ENCODE measurements at places on chromosomes 2 and 18.

DNA sequence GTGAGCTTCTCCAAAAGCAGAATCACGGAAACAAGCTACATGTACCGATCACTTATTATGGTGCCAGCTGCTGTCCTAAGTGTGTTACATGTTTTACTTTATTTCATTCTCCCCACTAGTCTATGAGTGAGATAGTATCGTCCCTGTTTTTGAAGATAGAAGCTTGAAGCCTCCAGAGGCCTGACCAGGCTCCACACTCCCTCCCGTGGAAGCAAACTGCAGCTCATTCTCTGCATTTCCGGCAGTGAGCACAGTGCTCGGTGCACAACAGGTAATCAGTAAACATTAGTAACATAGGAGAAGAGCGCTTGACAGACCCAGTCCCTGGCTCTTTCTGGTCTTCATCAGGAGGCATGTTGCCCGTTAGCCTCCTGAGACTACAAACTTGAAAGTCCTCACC, 72.9 kb downstream of the ZBTB7C start:
- DNase-seq: no peak

- DNase-seq: no peak
These were observed 170.0 kb downstream of the TXNL1 start for GRCh38 chr18:56468396-56468795.

- no peak for DNase-seq
These were observed 283.5 kb upstream of the TANK start for GRCh38 chr2:160876765-160877164.

- DNase-seq: no peak
These were observed 26.1 kb downstream of the PID1 start for GRCh38 chr2:229244975-229245374.

- no peak for DNase-seq
These were observed 70.6 kb downstream of the RPE start for GRCh38 chr2:210072922-210073509.

DNA sequence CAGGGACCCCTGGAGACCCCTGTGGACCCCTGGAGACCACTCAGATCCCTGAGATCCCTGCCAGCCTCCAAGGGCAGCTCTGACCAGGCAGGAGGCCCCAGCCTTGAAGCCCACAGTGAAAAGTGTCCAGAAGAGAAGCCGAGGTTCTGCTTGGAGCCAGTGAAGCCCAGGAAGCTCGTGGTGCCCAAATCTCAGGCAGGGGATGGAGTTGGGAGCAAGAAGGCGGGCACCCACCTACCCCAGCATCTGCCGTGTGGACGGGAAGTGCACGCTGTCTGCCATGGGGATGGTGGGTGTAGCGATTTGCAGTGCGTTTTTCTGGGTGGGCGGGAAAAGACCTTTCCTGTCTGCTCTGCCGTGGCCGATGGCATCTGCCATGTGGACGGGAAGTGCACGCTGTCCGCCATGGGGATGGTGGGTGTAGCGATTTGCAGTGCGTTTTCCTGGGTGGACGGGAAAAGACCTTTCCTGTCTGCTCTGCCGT, 120.6 kb upstream of the CTDP1 start:
- no peak for DNase-seq

- DNase-seq: no peak
These were observed 19.4 kb upstream of the DSC3 start for GRCh38 chr18:31061945-31062344.

- DNase-seq: no peak
These were observed 133.8 kb downstream of the NAPG start for GRCh38 chr18:10659594-10659993.

GRCh38 chr2:17628349-17629261, 88.1 kb downstream of the VSNL1 start:
- no peak for DNase-seq

- no peak for DNase-seq
These were observed 142.9 kb downstream of the MBP start for GRCh38 chr18:76989647-76990190.

DNA sequence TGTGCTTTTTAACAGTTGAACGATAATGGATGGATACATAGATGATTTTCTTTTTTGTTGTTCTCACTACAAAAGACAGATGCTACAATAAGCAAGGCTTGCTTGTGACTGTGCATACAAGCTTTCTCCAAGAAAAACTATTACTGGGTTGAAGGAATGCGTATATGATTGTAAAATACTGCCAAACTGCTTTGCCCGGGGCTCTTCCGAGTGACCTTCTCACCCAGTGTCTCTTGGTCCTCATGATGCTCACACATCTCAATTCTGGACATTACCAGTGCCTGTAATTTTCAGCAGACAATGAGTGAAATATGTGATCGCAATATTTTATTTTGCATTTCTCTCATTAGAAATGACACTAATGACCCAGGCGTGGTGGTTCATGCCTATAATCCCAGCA, 35.9 kb downstream of the INPP5D start:
- no peak for DNase-seq

DNA sequence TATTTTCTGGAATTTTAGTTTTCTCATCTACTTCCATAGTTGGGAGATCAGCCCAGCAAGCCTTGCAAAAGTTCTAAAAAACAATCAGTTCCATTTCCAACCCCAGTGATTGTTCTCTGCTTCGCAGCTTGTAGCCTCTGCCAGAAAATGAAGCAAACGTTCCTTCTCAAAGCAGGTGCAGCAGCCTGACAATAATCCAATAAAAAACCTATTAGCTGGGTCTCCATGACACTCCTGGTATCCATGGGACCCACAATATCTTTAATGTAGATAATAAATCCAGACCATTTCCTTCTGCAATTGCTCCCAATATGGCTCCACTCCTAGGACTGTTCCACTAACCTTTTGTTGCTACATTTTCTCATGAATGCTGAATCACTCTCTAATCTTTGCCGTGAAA, 140.8 kb upstream of the SETBP1 start:
- DNase-seq: no peak

DNA sequence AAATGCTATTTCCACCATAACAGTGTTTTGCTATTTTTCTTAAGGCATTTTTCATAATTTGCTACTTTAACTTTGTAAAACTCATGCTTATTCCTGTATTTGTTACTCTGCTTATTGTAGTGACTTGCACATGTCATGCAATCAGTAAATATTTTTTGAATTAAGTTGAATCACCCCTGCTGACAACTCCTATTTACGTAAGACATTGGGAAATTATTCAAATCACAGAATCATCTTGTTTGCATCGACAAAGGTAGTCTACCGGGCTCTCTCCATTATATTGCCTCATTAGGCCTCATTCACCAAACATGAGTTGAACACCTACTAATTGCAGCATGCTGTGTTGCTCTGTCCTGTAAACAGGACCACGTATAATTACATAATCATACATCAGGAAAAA, 478.5 kb upstream of the ZEB2 start:
- DNase-seq: no peak

DNA sequence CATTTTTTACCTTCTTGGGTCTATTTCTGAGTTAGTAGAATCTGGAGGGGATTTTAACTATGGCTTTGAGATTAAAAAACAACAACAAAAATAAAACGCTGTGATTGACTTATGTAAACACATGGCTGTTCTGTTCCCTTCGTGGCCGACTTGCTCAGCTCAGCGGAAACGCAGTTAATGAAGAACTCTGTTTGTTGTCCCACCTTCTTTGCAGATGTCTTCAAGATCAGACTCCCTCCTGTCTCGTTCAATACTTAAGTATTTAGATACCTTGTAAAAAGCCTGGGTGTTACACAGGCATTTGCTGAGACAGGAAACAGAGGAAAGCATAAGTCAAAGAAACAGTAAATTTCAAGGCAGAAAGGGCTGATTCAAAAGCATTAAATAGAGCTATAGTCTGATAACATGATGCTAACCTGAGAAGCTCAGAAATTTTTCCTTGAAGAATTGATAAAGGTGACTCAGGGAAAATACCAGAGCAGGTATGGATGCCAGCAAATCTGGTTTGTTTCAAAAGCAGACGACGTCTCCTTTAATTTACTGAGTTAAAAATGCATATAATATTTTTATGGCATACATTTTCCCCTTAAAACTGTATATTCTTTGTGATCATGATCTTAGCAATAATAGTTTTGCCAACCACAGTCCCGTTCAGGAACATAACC, 21.7 kb upstream of the POLI start:
- DNase-seq: no peak

- DNase-seq: no peak
These were observed 87.9 kb downstream of the MEIS1 start for GRCh38 chr2:66522611-66523376.

DNA sequence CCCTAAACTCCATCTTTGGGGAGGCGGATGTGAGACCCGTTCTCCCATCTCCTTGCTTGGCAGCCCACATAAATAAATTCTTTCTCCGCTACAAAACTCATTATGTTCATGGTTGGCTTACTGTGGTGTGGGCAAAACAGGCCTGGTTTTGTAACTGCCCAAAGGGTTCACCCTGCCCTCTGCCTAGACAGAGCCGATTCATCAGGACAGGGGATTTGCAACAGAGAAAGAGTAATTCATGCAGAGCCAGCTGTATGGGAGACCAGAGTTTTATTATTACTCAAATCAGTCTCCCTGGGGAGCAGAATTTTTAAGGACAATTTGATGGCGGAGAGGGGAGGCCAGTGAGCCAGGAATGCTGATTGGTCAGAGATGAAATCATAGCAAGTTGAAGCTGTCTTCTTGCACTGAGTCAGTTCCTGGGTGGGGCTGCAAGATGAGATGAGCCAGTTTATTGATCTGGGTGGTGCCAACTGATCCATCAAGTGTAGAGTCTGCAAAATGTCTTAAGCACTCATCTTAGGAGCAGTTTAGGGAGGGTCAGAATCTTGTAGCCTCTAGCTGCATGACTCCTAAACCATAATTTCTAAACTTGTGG, 8.4 kb upstream of the RNF125 start:
- no peak for DNase-seq

DNA sequence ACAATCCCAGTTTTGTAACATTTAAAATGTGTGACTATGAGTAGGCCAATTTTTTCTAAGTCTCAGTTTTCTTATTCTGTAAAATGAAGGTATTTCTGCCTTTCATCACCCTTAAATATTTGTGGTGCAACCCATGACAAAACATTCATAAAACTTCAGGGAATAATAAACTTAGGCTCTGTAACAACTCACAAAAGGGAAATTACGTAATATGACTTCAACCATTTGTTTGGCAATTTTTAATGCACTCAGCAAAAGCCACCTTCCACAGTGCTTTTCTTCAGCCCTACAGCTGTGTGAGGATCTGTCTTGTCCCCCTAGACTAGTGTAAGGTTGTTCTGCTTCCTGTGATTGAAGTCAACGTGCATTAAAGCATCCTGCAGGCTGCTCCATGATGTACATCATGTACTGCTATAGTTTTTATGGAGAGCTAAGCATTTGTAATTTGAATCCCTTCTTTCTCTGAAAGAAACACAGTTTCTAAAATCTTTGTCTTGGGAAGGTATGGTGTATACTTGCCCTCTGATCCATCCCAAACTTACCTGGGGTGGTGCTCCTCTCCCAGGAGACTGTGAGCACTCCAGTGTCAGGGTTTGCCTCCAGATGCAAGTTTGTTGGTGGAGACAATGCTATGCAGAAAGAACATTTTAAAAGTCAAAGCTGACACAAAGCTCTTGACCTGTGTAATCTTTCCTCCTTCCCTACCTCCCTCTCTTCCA, 39.1 kb downstream of the FN1 start:
- DNase-seq: no peak

DNA sequence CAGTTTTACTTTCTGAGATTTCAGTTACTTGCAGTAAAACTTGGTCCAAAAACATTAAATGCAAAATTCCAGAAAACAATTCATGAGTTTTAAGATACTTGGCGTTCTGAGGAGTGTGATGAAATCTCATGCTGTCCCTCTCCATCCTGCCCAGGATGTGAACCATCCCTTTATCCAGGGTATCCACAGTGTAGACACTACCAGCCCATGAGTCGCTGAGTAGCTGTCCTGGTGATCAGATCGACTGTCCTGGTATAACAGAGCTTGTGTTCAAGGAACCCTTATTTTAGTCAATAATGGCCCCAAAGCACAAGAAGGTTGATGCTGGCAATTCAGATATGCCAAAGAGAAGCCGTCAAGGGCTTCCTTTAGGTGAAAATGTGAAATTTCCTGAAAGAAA, 3.2 kb downstream of the SP100 start:
- no peak for DNase-seq

- DNase-seq: no peak
These were observed 163.8 kb upstream of the MYCN start for GRCh38 chr2:15776629-15776919.

All from activated CD8-positive, alpha-beta memory T cell treated with anti-CD3 and anti-CD28 coated beads for 1 hour (primary cell).